ENCODE measurements at places on chromosomes 12 and 14.

GRCh38 chr12:40149673-40150260, 43.9 kb upstream of the SLC2A13 start:
- DNase-seq: no peak

GRCh38 chr12:86712425-86712843, 456.2 kb upstream of the MGAT4C start:
- no peak for DNase-seq

DNA sequence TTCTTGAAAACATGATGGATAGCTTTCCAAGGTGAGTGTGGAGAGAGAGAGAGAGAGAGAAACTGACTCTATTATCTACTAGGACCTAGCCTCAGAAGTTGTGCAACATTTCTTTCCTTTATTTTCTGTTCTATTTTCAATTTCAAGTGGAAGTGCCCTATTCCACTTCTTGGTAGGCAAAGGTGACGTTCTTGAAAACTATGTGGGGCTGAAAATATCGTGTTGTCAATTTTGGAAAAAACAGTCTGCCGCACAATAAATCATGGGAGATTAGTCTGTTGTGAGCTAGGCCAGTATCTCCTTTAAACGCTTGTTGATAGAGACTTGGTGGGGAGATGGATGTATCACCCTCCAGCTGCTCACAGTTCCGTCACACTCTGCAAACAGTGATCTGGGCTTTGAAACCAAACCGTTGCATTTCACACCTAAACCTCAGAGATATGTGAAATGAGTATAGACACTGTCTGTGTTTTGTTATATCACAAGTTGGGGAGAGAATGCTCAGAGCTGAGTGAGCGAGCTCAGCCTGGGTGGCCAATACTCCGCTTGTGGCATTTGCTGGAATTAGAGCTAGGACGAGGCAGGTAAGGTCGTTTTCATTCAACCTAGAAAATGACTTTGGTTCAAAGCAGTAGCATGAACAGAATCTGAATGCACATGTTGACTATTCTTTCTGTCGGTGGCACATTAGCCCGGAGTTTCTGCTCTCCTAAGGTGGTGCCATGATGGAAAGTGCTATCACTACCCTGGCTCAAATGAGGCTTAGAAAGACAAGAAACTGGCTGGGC, 75.1 kb upstream of the ST8SIA1 start:
- DNase-seq: no peak

DNA sequence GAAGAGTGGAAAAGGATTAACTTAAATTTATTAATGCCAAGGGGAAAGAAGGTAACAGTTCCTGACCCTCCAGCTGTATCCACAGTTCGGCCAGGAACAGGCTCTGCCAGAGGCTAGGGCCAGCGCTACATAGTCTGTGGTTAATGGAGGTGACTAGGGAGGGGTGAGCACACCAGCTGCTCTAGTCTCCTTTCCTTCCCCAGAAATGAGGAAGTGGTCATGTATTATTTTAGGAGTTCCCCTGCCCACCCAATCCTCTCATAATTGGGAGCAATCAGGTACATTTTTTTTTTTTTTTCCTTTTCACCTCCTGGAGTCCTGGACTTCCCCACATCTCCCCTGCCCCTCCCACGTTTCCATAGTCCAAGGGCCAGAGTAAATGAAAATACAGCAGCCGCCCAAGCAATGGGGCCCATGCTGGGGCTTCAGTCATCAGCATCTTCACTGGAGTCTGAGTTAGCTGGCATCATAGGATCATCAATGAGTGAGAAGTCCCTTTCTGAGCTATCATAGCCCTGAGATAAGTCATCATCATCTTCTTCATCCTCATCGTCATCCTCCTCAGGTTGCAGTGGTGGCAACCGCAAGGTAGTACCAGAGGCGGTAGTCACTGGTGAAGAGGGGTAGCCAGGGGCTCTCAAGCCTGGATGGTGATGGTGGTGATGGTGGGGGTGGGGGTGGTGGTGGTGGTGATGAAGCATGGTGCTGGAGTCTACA, 1.5 kb upstream of the SUPT16H start:
- DNase-seq: peak; percentile 83

GRCh38 chr14:49550286-49551184, 35.6 kb downstream of the RPS29 start:
- DNase-seq: peak; percentile 11

DNA sequence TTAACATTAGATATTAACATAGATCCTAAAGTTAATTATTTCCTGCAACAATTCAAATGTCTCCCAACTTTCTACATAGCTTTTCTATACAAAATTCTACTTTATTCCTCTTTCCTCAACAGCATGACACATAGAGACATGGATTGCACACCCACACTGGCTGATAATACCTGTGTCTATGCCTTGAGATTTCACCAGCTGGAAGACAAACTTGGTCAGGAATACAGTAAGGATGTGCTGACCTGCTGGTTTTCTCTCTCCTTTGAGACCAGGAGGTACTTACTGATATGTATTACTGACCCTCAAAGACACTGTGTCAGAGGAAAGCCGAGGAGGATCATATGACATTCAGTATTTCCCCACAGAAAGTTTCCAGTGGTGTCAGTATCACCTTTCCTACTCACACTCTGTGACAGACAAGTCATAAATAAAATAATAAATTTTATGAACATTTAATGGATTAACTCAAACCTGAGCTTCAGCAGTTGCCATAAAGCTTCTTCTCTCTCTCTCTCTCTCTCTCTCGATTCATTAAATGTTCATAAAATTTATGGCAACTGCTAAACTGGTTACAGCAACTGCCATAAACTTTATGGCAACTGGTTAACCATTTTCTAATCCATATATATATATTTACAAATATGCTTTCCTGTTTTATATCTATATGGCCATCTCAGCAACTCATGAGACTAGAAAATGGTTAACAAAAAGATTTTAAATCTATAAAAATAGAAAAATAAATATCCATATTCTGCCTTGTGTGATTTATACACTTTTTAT, 22.7 kb downstream of the EIF2S3B start:
- no peak for DNase-seq

- no peak for DNase-seq
Observed at GRCh38 chr14:29925736-29926135, 1.9 kb downstream of the PRKD1 start.

Measured in KBM-7 (cell line).